ENCODE measurements at places on chromosomes 12 and 14.

GRCh38 chr14:29918981-29919380 lies 8.7 kb downstream of the PRKD1 start:
- DNase-seq = no peak

DNA sequence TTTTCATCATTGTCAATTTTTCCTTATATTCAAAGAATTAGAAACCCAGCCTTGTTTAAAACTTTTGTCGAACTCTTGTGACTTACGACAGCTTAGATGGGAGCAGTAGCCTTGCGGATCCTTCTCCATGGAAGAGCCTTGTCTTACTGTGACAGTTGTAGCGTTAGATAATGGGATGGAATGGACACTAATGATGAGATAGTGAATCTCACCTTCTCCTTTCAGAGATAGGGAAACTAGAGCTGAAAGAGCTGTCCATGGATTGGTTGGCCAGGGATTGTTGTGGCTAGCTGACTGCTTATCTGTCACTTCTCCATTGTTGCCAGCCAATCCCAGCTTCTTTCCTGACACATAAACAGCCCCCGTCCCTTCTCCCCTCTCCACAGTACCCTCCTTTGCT lies 59.4 kb downstream of the BHLHE41 start:
- no peak for DNase-seq

DNA sequence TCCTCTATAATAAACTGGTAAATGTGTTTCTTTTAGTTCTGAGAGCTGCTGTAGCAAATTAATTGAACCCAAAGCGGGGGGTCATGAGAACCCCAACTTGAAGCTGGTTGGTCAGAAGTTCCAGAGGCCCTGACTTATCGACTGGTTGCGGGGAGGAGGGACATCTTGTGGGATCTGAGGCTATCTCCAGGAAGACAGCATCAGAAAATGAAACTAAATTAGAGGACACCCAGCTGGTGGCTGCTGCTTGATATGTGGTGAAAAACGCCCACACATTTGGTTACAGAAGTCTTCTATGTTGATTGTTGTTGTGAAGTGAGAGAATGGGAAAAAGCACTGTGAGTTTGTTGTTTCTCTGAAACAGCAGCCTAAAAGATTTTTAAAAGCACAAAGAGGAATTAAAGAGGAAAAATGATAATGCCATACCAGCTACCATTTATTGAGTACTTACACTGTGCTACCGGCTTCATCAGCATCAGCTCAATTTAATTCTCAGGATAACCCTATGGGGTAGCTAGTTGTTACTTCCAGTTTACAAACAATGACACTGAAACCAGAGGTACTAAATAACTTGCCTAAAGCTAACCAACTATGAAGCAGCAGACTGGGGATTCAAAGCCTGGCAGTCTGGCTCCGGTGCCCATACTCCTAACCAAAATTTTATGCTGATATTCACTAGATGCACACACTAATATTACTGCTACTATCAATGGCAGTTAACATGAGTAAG lies 24.3 kb downstream of the DDX24 start:
- no peak for DNase-seq

- peak; percentile 95 for DNase-seq
These were observed 107.5 kb upstream of the ATF7IP start for GRCh38 chr12:14257734-14258574.

- peak; percentile 45 for DNase-seq
These were observed 7.0 kb downstream of the ETNK1 start for GRCh38 chr12:22631863-22632463.

DNA sequence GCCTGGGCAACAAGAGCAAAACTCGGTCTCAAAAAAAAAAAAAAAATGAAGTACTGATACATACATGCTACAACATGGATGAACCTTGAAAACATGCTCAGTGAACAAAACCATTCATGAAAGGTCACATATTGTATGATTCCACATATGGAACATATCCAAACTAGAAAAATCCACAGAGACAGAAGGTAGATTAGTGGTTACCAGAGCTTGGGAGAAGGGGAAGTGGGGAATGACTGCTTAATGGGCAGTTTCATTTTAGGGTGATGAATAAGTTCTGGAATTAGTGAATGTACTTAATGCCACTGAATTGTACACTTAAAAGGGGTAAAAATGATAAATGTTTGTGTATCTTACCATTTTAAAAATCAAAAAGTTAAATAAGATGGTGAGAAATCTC lies 2.7 kb downstream of the ITGB7 start:
- DNase-seq = no peak
